IPS DF 6.9 (cell line): ENCODE measurements at places on chromosomes 5 and 9.

DNA sequence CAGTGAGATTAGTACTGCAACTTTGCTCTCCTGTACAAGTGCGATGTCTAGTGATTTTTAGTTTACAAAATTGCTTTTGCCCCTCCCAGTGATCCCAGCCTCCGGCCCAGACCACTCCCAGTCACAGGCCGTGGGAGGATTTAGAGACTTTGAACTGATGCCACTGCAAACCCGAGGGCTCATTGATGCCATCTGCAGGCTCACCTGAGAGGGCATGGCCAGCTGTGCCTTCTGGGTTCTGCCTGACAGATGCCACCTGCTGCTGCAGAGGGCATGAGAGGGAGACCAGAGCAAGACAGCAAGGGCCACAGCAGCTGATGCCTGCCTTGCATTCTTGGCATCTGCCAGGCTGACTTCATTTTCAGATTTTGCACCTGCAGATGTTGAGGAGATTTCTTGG lies 593.8 kb downstream of the CDK5RAP2 start:
- no peak overlapping the region for H3K27ac ChIP-seq
- H3K4me1 ChIP-seq, result no peaks in the 10 kb centered on the region
- no peaks in the 10 kb centered on the region for H3K36me3 ChIP-seq
- no peaks in the 10 kb centered on the region for H3K27me3 ChIP-seq
- no peak for DNase-seq

- DNase-seq, result no peak
- H3K4me3 ChIP-seq, result no peak overlapping the region
- no peaks in the 10 kb centered on the region for H3K4me1 ChIP-seq
- H3K27me3 ChIP-seq, result no peaks in the 10 kb centered on the region
- H3K36me3 ChIP-seq, result no peaks in the 10 kb centered on the region
These were observed 793.1 kb downstream of the CDH9 start for GRCh38 chr5:26245321-26245720.

GRCh38 chr5:148343046-148343407 lies 7.7 kb downstream of the SPINK9 start:
- no peaks in the 10 kb centered on the region for H3K4me1 ChIP-seq
- H3K36me3 ChIP-seq, result no peaks in the 10 kb centered on the region
- H3K27ac ChIP-seq, result no peak overlapping the region
- no peaks in the 10 kb centered on the region for H3K27me3 ChIP-seq
- no peak overlapping the region for H3K4me3 ChIP-seq
- no peak for DNase-seq

- H3K27ac ChIP-seq, result no peak overlapping the region
- H3K4me3 ChIP-seq, result no peak overlapping the region
- H3K36me3 ChIP-seq, result no peaks in the 10 kb centered on the region
These were observed 117.4 kb downstream of the SMARCA2 start for GRCh38 chr9:2132484-2133082.

- DNase-seq, result no peak
- H3K36me3 ChIP-seq, result no peaks in the 10 kb centered on the region
- no peaks in the 10 kb centered on the region; the same call in 1 of the 2 replicates for H3K27me3 ChIP-seq
- no peak overlapping the region for H3K27ac ChIP-seq
- H3K4me1 ChIP-seq, result peaks cover 16% of the 10 kb centered on the region
These were observed 61.6 kb downstream of the CXXC5 start for GRCh38 chr5:139709582-139710318.

DNA sequence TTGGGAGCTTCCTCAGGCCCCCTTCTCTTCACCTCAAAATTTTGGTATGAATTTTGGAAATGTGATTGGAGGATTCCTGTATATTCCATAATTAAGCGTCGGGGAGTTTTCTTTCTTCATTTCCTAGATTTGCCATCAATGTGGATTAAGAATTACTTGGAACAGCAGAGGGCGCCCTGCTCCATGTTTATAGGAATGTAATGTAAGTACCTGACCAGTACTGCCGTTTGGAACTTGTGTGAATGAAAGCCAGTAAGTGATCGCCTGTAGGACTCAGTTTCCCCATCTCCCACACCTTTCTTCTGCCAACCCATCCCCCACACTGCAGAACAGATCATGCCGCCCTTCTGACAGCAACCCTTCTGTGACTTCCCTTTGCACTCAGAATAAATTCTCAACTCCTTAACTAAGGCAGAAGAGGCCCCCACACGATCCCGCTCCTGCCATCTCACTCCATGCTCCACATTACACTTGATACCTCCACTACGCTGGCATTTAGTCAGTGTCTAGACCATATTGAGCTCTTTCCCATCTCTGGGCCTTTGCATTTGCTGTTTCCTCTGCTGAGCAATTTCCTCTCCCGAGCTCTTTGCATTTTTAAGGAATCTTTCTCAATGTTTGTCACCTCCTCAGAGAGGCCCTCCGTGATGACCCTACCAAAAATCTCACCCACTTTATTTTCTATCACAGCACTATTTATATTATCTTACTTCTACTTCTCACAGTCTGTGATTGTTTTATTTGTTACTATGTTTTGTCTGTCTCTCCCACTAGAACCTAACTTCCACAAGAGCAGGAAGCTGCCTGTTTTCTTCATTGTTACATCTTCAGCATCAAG lies 79.5 kb upstream of the HTR4 start:
- DNase-seq, result no peak
- H3K27ac ChIP-seq, result no peak overlapping the region
- no peaks in the 10 kb centered on the region for H3K4me1 ChIP-seq
- H3K4me3 ChIP-seq, result no peak overlapping the region
- H3K36me3 ChIP-seq, result no peaks in the 10 kb centered on the region

GRCh38 chr5:146561711-146562110 lies 45.7 kb upstream of the GPR151 start:
- H3K4me3 ChIP-seq, result no peak overlapping the region
- H3K4me1 ChIP-seq, result peaks cover 2% of the 10 kb centered on the region; the same call in 1 of the 2 replicates
- H3K27ac ChIP-seq, result no peak overlapping the region
- H3K36me3 ChIP-seq, result no peaks in the 10 kb centered on the region
- no peak for DNase-seq

DNA sequence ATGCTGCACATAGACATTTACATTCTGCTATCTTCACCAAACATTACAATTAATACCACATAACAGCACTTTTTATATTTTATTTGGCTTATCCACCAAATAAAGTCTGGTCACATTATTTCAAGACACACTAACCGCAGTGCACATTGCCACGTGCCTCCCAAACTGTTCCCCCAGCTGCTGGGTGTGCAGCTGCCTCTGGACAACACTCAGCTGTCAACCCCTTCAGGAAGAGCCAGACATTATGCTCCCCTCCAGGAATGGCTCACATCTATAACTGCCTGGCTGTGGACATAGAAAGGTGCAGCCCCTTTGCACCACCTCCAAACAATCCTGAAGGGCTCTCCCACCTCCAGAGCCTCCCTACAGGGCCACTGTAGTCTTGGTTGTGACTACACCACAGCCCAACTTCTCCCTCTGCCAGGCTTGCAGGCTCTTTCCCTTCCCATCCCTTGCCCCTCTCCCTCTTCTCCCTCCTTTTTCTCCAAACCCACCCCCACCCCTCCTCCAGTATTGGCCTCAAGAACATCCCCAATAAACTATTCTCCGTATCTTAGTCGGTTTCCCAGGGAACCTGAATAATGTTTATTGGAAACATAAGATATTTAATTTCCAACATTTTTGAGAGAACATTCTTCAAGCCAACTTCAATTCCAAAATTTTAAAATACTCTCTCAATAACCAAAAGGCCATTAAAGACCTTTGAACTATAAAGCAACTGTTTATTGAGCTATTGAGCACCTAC lies 372.3 kb downstream of the CTNND2 start:
- H3K27ac ChIP-seq, result no peak overlapping the region
- H3K27me3 ChIP-seq, result no peaks in the 10 kb centered on the region
- no peak for DNase-seq
- H3K36me3 ChIP-seq, result no peaks in the 10 kb centered on the region

DNA sequence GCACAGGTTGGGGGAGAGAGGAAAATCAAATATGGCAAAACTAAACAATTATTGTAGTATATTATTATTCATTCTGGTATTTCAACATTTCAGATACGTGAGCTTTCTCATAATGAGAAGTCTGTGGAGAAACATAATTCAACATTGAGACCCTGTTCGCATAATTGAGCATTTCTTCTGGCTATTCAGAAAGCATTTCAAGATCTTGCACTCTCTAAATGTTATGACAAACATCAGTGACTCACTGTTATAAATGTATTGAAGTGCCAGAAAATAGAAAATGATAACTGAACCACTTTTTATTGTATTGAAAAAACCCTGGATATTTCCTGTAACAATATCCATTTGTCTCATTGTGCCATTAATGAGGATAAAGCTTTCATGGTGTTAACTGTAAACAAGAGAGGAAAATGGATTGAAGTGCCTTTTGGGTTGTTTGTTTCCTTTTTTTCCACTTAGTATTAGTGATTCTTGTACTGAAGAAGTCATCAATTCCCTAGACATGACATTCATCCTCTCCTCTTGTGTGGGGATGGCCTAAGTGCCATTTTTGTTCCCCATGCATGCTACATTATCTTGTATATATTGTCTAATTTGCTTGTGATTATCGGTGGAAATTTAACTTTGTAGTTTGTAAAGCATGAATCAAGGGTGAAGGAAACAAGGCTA lies 124.6 kb downstream of the CAMK4 start:
- no peaks in the 10 kb centered on the region for H3K36me3 ChIP-seq
- no peaks in the 10 kb centered on the region for H3K27me3 ChIP-seq
- H3K4me1 ChIP-seq, result no peaks in the 10 kb centered on the region
- no peak overlapping the region for H3K4me3 ChIP-seq

GRCh38 chr9:31146485-31147166 lies 1237.8 kb upstream of the ACO1 start:
- DNase-seq, result no peak
- no peaks in the 10 kb centered on the region for H3K36me3 ChIP-seq
- H3K27ac ChIP-seq, result no peak overlapping the region
- no peaks in the 10 kb centered on the region for H3K27me3 ChIP-seq
- H3K4me3 ChIP-seq, result no peak overlapping the region

GRCh38 chr5:147621016-147621415 lies 111.1 kb upstream of the DPYSL3 start:
- H3K4me1 ChIP-seq, result no peaks in the 10 kb centered on the region
- DNase-seq, result no peak
- no peak overlapping the region for H3K4me3 ChIP-seq
- H3K36me3 ChIP-seq, result peaks cover 2% of the 10 kb centered on the region; the same call in 1 of the 2 replicates

- no peak for DNase-seq
- no peak overlapping the region for H3K27ac ChIP-seq
- no peaks in the 10 kb centered on the region for H3K36me3 ChIP-seq
- no peaks in the 10 kb centered on the region for H3K27me3 ChIP-seq
These were observed 261.3 kb downstream of the SGCD start for GRCh38 chr5:156588306-156588705.

- no peak overlapping the region for H3K27ac ChIP-seq
- no peak for DNase-seq
- H3K36me3 ChIP-seq, result no peaks in the 10 kb centered on the region
- no peaks in the 10 kb centered on the region for H3K4me1 ChIP-seq
- H3K27me3 ChIP-seq, result no peaks in the 10 kb centered on the region
These were observed 252.9 kb downstream of the HSPA4 start for GRCh38 chr5:133304707-133305216.

- no peak overlapping the region for H3K27ac ChIP-seq
- H3K4me3 ChIP-seq, result no peak overlapping the region
- no peaks in the 10 kb centered on the region for H3K36me3 ChIP-seq
- no peak for DNase-seq
These were observed 208.0 kb downstream of the SGCD start for GRCh38 chr5:156534906-156535485.

DNA sequence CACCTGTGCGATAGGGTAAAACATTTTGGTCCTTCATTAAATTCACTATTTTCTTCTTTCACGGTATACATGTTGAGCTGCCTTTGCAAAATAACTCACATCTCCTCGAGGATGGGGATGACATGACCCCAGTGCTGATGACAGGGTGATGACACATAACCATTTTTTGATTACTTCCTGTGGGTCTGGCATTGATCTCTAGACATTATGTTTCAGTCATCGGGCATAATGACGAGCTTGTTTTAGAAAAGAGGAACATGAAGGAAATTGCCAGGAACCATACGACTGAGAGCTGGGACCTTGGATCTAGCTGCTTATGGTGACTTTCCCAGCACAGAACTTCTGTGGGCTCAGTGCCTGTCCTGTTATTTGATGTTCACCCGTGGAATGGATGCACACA lies 25.2 kb downstream of the COL5A1 start:
- no peak overlapping the region for H3K4me3 ChIP-seq
- no peak overlapping the region for H3K27ac ChIP-seq
- H3K4me1 ChIP-seq, result peaks cover 2% of the 10 kb centered on the region; the same call in 1 of the 2 replicates
- H3K27me3 ChIP-seq, result no peaks in the 10 kb centered on the region
- no peaks in the 10 kb centered on the region for H3K36me3 ChIP-seq

- H3K4me3 ChIP-seq, result no peak overlapping the region
- no peak overlapping the region for H3K27ac ChIP-seq
- no peak for DNase-seq
- 0 out of 2 replicates have a peak, but pooled peaks cover 1% of the 10 kb centered on the region for H3K4me1 ChIP-seq
These were observed 112.3 kb upstream of the SMIM23 start for GRCh38 chr5:171673328-171673727.

- no peak for DNase-seq
- no peak overlapping the region for H3K4me3 ChIP-seq
These were observed 286.3 kb upstream of the VLDLR start for GRCh38 chr9:2335260-2335659.

DNA sequence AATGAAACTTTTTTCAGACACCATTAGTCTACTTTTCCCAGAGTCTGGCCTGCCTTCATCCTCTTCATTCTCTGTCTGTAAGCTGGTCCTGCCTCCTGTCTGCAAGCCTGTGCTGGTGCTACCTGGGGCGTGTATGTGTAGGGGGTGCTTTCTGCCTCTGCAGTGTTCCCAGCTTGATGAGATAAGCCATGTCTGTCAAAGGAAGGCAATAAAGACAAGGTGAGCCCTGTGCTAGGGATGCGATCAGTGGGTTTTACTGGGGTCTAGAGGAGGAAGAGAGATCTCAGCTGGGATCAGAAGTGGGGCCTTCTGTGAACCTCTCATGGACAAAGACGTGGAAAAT lies 78.0 kb upstream of the TGFBR1 start:
- no peak for DNase-seq
- H3K36me3 ChIP-seq, result no peaks in the 10 kb centered on the region
- no peaks in the 10 kb centered on the region for H3K4me1 ChIP-seq
- H3K27ac ChIP-seq, result no peak overlapping the region

GRCh38 chr5:130992095-130992494 lies 173.0 kb downstream of the HINT1 start:
- no peaks in the 10 kb centered on the region for H3K36me3 ChIP-seq
- DNase-seq, result no peak
- no peak overlapping the region for H3K4me3 ChIP-seq
- H3K27ac ChIP-seq, result no peak overlapping the region

- no peak overlapping the region for H3K27ac ChIP-seq
- no peaks in the 10 kb centered on the region for H3K27me3 ChIP-seq
- H3K4me3 ChIP-seq, result no peak overlapping the region
- no peak for DNase-seq
- H3K36me3 ChIP-seq, result no peaks in the 10 kb centered on the region
These were observed 217.6 kb downstream of the NDUFS4 start for GRCh38 chr5:53777864-53778618.
